H1 (cell line): ENCODE measurements at places on chromosomes 12 and 14. TPM values are rescaled to one million over a fixed set of nuclear protein-coding genes. Genes with fewer than 3 reads are reported as not detected.

Gene TSPAN8
- not detected in 2 replicates for total RNA-seq

Gene LRIG3
- total RNA-seq, result 9.1 and 9.3 TPM in 2 replicates

Gene FGF23
- total RNA-seq, result 0.42 and 0.67 TPM in 2 replicates

Gene RNASE3
- not detected in 2 replicates for total RNA-seq

Gene GZMH
- not detected in 2 replicates for total RNA-seq

Gene SMOC1
- total RNA-seq, result 1.6 and 2.4 TPM in 2 replicates

Gene LRFN5
- total RNA-seq, result 4.7 and 5.4 TPM in 2 replicates

Gene MYF5
- total RNA-seq, result not detected in 2 replicates

Gene DICER1
- 60.2 and 61.8 TPM in 2 replicates for total RNA-seq

Gene PLXNC1
- total RNA-seq, result 1.3 and 2.0 TPM in 2 replicates

Gene NINJ2
- not detected in 2 replicates for total RNA-seq

Gene CEBPE
- not detected in 2 replicates for total RNA-seq

Gene DLK1
- total RNA-seq, result 0.42 and 1.3 TPM in 2 replicates

Gene GTF2A1
- 53.5 and 57.8 TPM in 2 replicates for total RNA-seq

Gene CLEC14A
- 0.13 TPM in 2 replicates for total RNA-seq

Gene ZNF891
- 3.1 TPM in 2 replicates for total RNA-seq

Gene B4GALNT1
- 1.4 and 1.5 TPM in 2 replicates for total RNA-seq

Gene NTN4
- total RNA-seq, result 1.3 and 1.7 TPM in 2 replicates

Gene KCNK13
- total RNA-seq, result 0.48 and 0.69 TPM in 2 replicates

Gene AICDA
- total RNA-seq, result not detected in 2 replicates

Gene PIANP
- total RNA-seq, result 9.8 and 15.3 TPM in 2 replicates

Gene ASB2
- 0.77 and 1.0 TPM in 2 replicates for total RNA-seq

Gene GALNT16
- 6.0 and 6.3 TPM in 2 replicates for total RNA-seq

Gene MMP19
- 2.6 and 2.7 TPM in 2 replicates for total RNA-seq

Gene ANAPC7
- total RNA-seq, result 81.2 and 105 TPM in 2 replicates
